Neural crest cell (in vitro differentiated cells): ENCODE measurements at places on chromosomes 4 and X. TPM values are rescaled to one million over a fixed set of nuclear protein-coding genes. Genes with fewer than 3 reads are reported as not detected.

The NDUFA1 gene
- 62.0 and 65.6 TPM in 2 replicates for total RNA-seq

The ZFP92 gene
- 0.23 and 0.39 TPM in 2 replicates for total RNA-seq

The NCAPG gene
- 75.8 and 79.6 TPM in 2 replicates for total RNA-seq

The TAF7L gene
- 0.19 TPM in 1 of 2 replicates, not detected in the other for total RNA-seq

DNA sequence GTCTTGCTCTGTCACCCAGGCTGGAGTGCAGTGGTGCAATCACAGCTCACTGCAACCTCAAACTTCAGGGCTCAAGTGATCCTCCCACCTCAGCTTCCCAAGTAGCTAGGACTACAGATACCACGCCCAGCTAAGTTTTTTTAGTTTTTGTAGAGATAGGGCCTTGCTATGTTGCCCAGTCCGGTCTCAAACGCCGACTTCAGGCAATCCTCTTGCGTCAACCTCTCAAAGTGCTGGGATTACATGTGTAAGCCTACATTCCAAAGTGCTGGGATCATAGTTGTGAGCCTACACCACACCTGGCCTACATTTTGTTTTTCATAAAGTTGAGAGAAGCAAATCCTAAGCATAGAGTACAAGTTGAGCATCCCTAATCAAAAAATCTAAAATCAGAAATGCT lies 42.2 kb downstream of the SMARCA5 start:
- DNase-seq = no peak

GRCh38 chr4:123198706-123199105 lies 197.9 kb upstream of the SPRY1 start:
- DNase-seq = no peak

GRCh38 chr4:183057255-183057654 lies 41.8 kb upstream of the WWC2 start:
- DNase-seq = no peak

GRCh38 chr4:124564121-124564520 lies 148.4 kb downstream of the ANKRD50 start:
- no peak for DNase-seq

- DNase-seq = no peak
Measured at GRCh38 chrX:66071126-66071525, 31.2 kb upstream of the VSIG4 start.

DNA sequence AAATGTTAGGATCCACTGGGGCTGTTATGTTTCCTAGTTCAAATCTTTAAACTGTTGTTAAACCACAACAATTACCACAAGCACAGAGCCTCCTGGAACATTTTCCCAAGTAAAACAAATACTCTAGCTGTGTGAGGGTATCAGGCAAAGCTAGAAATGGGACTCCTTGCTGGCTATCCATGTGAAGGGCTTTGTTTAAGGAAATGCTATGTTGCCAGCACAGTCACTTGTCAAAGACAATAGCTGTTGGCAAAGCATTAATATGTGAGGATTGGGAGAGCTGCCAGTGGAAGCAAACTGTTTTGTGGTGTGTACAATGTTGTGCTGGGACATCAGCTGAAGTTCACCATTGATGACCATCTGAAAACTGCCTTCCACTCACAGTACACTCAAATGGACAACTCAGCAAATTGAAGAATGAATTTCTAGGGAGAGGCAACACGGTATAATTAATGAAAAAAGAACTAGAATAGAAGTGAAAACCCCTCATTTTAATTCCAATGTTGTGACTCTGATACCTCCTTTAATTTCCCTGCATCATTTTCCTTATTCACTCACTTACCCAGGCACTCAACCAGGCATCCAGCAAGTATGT lies 100.8 kb downstream of the ANXA3 start:
- DNase-seq = no peak
